ENCODE measurements at places on chromosomes 3 and 15. TPM values are rescaled to one million over a fixed set of nuclear protein-coding genes. Genes with fewer than 3 reads are reported as not detected.

DNA sequence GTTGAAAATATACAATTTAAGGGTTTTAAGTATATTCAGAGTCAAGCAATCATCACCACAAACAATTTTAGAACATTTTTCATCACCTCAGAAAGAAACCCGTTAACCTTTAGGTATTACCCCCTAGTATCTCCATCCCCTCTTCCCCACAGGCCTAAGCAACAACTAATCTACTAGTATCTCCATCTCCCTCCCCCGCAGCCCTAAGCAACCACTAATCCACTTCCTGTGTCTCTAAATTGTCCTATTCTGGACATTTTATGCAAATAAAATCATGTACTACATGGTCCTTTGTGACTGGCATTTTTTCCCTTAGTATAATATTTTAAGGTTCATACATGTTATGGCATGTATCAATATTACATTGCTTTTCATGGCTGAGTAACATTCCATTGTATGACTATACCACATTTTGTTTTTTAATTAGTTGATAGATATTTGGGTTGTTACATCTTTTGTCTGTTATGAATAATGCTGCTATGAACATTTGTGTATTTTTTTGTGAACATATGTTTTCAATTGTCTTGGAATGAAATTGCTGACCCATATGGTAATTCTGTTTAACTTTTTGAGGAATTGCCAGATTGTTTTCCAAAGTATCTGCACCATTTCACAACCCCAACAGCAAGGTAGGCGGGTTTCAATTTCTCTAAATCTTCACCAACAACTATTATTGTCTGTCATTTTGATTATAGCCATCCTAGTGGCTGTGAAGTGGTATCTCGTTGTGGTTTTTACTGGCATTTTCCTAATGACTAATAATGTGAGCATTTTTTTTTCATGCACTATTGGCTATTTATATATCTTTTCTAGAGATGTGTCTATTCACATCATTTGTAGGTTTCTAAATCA is 215.6 kb upstream of the CD96 start:
- no peak overlapping the region for H3K27ac ChIP-seq
- H3K27me3 ChIP-seq: no peaks in the 10 kb centered on the region
- H3K4me3 ChIP-seq: no peak overlapping the region
- no peaks in the 10 kb centered on the region for H3K4me1 ChIP-seq

GRCh38 chr3:90026406-90026805 is 919.0 kb downstream of the EPHA3 start:
- H3K27ac ChIP-seq: no peak overlapping the region
- H3K27me3 ChIP-seq: no peaks in the 10 kb centered on the region
- H3K36me3 ChIP-seq: no peaks in the 10 kb centered on the region
- no peak overlapping the region for H3K4me3 ChIP-seq
- DNase-seq: no peak

DNA sequence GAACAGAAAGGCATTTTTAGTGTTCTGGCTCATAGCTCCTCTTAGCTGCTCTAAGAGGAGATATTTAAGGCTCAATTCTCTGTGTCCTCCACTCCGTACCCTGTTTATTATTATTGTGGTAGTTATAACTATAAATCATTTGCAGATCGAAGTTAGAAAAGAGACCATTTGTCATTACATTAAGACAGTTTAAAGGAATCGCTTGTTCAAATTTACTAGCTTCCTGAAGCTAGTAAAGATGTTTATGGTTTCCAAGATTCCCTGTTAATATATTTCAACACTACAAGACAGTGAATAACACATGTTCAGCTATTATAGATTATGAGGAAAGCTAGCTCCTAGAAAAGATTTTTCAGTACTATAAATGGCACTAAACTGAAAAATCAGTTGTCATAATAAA is 12.6 kb downstream of the ATXN7 start:
- no peak overlapping the region for H3K27ac ChIP-seq
- no peaks in the 10 kb centered on the region for H3K27me3 ChIP-seq
- H3K4me3 ChIP-seq: no peak overlapping the region
- H3K4me1 ChIP-seq: peaks cover 3% of the 10 kb centered on the region
- no peaks in the 10 kb centered on the region for H3K36me3 ChIP-seq

- peaks cover 7% of the 10 kb centered on the region for H3K36me3 ChIP-seq
- DNase-seq: peak; percentile 17
- no peaks in the 10 kb centered on the region for H3K4me1 ChIP-seq
- no peak overlapping the region for H3K27ac ChIP-seq
- no peak overlapping the region for H3K4me3 ChIP-seq
- H3K27me3 ChIP-seq: no peaks in the 10 kb centered on the region
Measured at GRCh38 chr3:97940034-97940433, 32.2 kb downstream of the RIOX2 start.

DNA sequence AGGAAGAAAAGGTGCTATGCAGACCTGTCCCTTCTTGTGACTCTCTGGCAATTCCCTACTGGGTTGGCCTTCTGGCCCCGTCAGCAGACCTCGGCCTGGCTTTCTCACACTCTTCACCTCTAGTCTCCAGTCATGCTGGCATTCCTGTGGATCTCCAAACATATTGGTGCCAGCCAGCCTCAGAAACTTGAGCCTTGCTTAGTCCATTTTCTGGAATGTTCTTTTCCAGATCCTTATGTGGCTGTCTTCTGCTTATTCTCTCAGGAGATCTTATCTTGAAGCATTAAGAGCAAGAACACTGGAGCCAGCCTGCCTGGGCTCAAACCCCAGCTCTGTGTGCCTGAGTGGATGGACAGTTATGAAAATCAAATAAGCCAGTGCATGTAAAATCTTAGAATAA is 88.2 kb upstream of the NTRK3 start:
- no peak for DNase-seq
- no peaks in the 10 kb centered on the region for H3K36me3 ChIP-seq
- H3K4me1 ChIP-seq: no peaks in the 10 kb centered on the region
- no peaks in the 10 kb centered on the region for H3K27me3 ChIP-seq
- no peak overlapping the region for H3K27ac ChIP-seq

GRCh38 chr3:53161450-53161819 is 426 bp downstream of the PRKCD start:
- peak overlapping the region; percentile 78 for H3K27ac ChIP-seq
- peaks cover 26% of the 10 kb centered on the region for H3K4me1 ChIP-seq
- H3K36me3 ChIP-seq: no peaks in the 10 kb centered on the region
- H3K4me3 ChIP-seq: peak overlapping the region; percentile 76
- no peak for DNase-seq

GRCh38 chr15:72168131-72168807 is 29.3 kb downstream of the GRAMD2A start:
- no peak overlapping the region for H3K4me3 ChIP-seq
- H3K27me3 ChIP-seq: no peaks in the 10 kb centered on the region
- no peak overlapping the region for H3K27ac ChIP-seq

DNA sequence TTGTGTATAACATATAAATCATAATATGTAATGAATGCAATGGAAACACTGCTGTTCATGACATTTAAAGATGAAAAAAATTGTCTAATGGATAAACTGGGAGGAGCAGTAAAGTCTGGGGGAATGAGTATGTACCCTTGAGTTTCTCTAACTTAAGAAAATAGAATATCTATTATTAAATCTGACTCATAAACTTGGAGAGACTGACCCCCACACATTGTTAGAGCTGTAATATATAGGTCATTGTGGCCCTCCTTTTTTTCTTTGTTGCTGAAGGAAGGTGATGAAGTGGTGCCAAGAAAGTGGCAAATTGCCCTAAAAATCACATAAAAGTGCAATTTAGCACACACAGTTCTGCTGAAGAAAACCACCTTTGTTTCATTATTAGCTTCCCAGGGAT is 389.8 kb upstream of the RARB start:
- H3K4me1 ChIP-seq: no peaks in the 10 kb centered on the region
- H3K36me3 ChIP-seq: no peaks in the 10 kb centered on the region
- H3K27me3 ChIP-seq: no peaks in the 10 kb centered on the region
- H3K27ac ChIP-seq: no peak overlapping the region
- no peak for DNase-seq

GRCh38 chr3:183178833-183179549 is 16.5 kb upstream of the LAMP3 start:
- H3K27me3 ChIP-seq: no peaks in the 10 kb centered on the region
- H3K4me3 ChIP-seq: no peak overlapping the region
- H3K27ac ChIP-seq: no peak overlapping the region
- DNase-seq: peak; percentile 73

DNA sequence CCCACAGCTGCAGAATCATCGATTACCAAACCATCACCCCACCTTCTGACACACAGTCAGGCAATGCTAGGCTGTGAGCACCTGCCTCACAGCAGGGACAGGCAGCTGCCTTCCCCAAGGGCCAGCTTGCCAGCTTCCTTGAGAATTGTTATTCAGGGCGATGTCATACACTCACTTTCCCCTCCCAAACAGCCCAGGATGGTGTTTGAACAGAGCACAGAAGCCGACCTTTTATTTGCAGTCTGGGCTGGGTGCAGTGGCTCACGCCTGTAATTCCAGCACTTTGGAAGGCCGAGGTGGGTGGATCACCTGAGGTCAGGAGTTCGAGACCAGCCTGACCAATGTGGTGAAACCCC is 84.5 kb upstream of the HERC1 start:
- no peak overlapping the region for H3K27ac ChIP-seq
- DNase-seq: no peak
- H3K4me1 ChIP-seq: peaks cover 5% of the 10 kb centered on the region
- H3K27me3 ChIP-seq: no peaks in the 10 kb centered on the region
- H3K4me3 ChIP-seq: no peak overlapping the region
- H3K36me3 ChIP-seq: no peaks in the 10 kb centered on the region

DNA sequence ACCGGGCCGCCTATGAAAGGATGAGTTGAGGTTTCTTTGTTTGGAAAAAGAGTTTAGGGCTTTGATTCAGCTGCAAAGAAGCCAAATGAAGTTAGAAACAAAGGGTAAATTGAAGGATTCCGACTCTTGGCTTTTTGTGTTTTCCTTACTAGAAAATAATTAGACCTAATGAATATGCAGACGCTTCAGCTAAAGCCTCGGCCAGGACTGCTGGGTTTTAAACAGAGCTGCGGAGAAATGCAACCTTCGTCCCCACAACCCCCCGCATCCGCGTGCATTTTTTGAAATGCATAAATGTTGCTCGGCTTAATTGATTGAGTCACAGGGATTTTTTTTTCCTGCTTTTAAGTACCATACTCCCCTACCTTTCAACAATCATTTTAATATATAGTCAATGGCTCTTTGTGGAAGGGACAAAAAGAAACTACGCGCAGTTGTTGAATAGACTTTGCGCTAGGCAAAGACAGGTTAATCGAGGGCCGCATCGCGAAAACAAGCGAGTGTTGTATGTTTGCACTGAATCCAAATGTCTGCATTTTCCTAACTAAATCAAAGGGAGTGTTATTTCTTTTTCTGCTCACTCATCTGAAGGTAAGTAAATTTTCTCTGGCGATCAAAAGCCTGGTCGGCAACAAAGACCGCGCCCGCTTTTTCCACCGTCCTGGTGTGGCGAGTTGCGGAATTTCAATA is 1.3 kb upstream of the ZIC4 start:
- no peaks in the 10 kb centered on the region for H3K36me3 ChIP-seq
- H3K27me3 ChIP-seq: peaks cover 82% of the 10 kb centered on the region
- H3K4me1 ChIP-seq: no peaks in the 10 kb centered on the region
- peak; percentile 25 for DNase-seq
- H3K4me3 ChIP-seq: no peak overlapping the region

GRCh38 chr15:52523192-52523591 is 5.5 kb downstream of the MYO5A start:
- H3K4me1 ChIP-seq: no peaks in the 10 kb centered on the region
- H3K4me3 ChIP-seq: no peak overlapping the region
- DNase-seq: no peak

GRCh38 chr3:5531039-5531438 is 343.5 kb downstream of the EDEM1 start:
- no peak overlapping the region for H3K27ac ChIP-seq
- no peak overlapping the region for H3K4me3 ChIP-seq
- H3K4me1 ChIP-seq: no peaks in the 10 kb centered on the region
- no peaks in the 10 kb centered on the region for H3K36me3 ChIP-seq
- H3K27me3 ChIP-seq: no peaks in the 10 kb centered on the region

DNA sequence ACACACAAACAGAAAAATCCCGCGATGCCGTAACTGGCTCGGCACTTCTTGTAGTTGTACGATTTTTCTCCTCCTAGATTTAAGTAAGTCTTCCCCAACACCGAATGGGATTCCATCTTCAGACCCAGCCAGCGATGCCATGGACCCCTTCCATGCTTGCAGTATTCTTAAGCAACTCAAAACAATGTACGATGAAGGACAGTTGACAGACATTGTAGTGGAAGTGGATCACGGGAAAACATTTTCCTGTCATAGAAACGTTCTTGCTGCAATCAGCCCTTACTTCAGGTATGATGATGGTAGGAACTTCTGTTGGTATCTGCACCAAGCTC is 763 bp downstream of the KBTBD8 start:
- no peak overlapping the region for H3K27ac ChIP-seq
- no peak for DNase-seq
- no peaks in the 10 kb centered on the region for H3K27me3 ChIP-seq
- peak overlapping the region; percentile 67 for H3K4me3 ChIP-seq
- no peaks in the 10 kb centered on the region for H3K4me1 ChIP-seq
- peaks cover 2% of the 10 kb centered on the region for H3K36me3 ChIP-seq

DNA sequence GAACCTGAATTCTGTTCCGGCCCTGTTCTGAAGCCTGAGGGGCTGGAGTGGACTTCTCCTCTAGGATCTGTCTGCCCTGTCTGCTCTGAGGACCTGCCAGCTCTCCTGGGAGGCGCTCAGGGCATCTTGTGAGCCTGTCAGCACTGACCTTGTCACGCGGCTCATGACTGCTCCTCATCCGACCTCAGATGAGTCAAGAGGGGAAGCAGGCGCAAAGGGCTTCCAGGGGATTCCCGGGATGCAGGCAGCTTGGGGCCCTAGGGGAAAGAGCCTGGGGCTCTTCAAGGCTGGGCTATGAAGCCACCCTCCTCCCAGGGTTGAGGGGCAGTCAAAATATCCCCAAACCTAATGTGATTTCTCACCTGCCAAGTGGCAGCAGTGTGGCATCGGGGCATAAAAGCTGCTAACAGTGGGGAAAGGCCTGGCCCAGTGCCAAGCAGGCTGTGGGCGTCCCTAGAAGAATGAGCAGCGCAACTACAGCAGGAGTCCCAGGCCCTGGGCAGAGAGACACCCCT is 27.6 kb upstream of the ANKDD1A start:
- no peak for DNase-seq
- H3K4me1 ChIP-seq: peaks cover 6% of the 10 kb centered on the region
- H3K27me3 ChIP-seq: no peaks in the 10 kb centered on the region

The XYLB gene
- 6.0 TPM for total RNA-seq

The ILDR1 gene
- 17.7 TPM for total RNA-seq

The LCTL gene
- not detected for total RNA-seq

The MAP2K5 gene
- 18.6 TPM for total RNA-seq

The RHOV gene
- total RNA-seq: 3.0 TPM

The NISCH gene
- 98.7 TPM for total RNA-seq

The GOLGA6D gene
- not detected for total RNA-seq

The SLC9C1 gene
- total RNA-seq: 1.2 TPM

The COLQ gene
- 4.3 TPM for total RNA-seq

The SSUH2 gene
- 0.44 TPM for total RNA-seq

The PLA2G4D gene
- not detected for total RNA-seq
